Activated naive CD4-positive, alpha-beta T cell (primary cell): ENCODE measurements at places on chromosomes 5 and 9.
A peak's percentile ranks its signal among the peaks of the same experiment; 100 is the strongest.

- DNase-seq = no peak
Observed at GRCh38 chr9:3508078-3508431, 17.7 kb downstream of the RFX3 start.

DNA sequence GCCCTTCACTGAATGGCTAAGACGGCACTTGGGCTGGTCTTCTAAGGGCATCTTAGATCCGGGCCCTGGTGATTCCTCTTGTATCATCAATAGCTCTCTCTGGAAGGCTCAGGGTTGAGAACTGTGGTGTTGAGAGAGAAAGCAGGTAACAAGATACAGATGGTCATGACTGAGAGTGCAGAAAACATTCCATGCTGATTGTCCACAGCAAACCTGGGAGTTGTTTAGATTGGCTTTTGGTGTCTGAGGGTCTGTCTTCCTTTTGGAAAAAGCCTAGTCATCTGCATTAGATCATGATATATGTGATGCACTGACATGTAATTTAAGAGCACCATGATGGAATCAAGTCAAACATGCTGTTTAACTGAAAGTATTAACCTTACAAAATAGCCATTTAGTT is 331.9 kb downstream of the ADAMTS6 start:
- DNase-seq = no peak

GRCh38 chr5:134736173-134736812 is 2.1 kb upstream of the CAMLG start:
- no peak for DNase-seq

DNA sequence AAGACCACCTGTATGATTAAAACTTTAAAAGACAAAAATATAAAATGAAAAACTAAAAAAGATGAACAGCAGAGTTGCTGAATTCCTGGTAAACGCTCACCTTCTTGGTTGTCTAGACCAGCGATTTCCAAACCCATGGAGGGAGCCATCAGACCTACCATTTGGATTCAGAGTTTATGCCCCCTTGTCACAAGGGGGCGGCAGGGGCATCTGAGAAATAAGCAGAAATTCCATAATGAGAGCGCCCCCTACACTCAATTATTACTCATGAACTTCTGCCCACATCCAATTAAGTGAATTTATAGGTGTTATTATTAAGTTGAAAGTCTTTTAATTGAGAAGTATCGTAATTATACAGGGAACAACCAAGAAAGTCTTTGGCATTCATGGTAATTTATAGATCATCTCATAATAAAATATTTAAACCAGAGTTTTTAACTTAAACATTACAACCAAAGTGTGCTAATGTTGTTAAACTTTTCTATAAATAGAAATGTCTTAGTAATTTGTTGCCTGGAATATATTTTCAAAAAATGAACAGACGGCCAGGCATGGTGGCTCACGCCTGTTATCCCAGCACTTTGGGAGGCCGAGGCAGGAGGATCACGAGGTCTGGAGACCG is 35.2 kb upstream of the SPATA31C2 start:
- no peak for DNase-seq

DNA sequence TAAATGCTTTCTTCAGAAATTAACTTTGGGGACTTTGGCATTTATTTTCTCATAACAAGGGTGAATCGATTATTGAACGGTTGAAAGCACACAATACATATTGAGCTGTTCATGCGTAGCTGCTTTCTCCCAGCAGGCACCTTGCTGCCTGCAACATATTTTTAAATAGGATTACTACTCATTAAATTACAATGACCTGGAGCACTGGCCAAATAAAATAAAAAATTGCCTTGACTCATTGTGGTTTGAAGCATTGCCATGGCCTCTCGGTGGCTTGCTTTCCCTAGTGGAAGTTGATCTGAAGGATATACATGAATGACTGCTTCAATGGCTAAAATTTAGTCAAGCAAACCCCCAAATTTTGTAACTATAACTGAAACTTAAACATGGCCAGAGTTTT is 181.6 kb upstream of the NUDT12 start:
- DNase-seq = no peak

DNA sequence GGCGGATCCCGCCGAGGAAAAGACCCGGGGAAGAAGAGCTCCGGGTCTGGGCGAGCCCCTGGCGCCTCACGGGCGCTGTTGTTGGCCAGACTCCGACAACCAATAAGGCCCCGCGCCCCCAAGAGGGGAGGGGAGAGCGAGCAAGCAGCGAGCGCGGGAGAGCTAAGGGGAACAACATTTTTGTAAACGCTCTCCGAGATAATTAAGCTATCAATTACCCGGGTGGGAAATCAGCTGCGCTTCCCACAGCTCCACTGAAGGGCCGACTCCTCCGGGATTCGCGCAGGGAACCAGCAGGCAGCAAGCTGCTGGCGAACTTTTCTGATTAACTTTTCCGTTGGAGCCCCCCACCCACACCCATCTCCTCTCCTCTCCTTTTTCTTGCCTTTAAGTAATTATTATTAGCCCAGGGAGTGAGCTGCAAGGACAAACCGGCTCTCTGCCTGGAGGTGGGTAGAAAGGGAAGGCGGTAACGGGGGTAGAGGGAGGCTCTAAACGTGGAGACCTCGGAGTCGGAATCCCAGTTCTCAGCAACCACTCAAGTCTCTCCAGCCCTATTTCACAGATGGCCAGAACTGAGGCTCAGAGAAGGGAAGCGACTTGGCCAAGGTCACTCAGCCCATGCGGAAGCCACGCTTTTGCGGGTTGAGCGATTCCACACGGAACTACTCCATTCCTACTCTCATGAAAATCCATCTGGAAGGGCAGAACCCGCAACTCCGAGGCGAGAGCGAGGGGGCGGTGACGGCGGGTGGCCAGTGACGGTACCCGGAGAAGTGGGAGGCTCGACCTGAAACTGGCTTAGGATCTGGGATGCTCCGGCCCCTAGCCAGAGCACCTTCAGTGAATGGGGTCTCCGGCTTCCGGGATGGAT is 1.3 kb downstream of the ASTN2 start:
- no peak for DNase-seq

- peak; percentile 41 for DNase-seq
Observed at GRCh38 chr5:34486160-34486848, 169.8 kb upstream of the RAI14 start.

- no peak for DNase-seq
Observed at GRCh38 chr5:63053019-63053638, 474.5 kb downstream of the LRRC70 start.

DNA sequence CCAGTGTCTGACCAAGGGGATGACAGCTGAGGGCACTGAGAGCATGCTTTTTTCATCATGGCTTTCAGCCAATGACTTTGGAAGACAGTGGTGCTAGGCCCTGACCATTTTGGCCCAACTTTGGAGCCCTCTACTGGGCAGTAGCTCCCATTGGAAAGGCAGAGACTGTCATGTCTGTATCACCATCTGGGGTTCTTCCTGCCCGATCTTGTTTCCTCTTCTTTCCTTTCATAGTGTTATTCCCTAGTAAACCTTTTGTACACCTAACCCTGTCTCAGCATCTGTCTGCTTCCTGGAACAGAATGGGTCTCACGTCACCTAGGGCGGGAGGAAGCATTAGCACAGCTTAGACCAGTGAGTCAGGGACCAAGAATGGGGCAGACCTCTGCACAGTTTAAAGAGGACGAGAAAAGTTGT is 97.4 kb upstream of the MAST4 start:
- no peak for DNase-seq

GRCh38 chr5:34930462-34930844 is 1.1 kb downstream of the DNAJC21 start:
- DNase-seq = no peak

DNA sequence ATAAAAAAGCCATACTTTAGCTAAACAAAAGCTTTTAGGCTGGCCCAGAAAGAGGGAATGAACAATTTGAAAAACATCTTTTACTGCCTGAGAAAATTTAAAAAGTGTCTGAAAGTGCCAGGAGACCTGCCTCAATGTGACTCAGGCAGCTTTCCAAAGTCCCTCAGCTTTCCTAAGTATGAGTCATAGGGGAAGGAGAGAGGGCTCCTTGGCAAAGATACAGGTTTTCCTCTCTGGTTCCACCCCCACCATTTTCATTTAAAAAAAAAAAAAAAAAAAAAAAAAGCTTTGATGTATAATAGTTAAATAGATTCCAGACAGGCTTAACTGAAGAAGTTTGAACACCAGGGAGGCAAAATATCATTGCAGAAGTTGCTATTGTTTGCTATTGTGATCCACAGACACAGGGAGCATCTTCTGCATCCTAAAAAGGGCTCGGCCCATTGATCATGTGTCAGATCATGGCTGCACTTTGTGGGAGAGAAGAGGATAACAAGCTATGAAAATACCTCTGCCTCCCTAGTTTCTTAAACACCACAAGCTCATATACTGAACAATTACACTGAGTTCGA is 71.5 kb downstream of the MRPS27 start:
- no peak for DNase-seq

DNA sequence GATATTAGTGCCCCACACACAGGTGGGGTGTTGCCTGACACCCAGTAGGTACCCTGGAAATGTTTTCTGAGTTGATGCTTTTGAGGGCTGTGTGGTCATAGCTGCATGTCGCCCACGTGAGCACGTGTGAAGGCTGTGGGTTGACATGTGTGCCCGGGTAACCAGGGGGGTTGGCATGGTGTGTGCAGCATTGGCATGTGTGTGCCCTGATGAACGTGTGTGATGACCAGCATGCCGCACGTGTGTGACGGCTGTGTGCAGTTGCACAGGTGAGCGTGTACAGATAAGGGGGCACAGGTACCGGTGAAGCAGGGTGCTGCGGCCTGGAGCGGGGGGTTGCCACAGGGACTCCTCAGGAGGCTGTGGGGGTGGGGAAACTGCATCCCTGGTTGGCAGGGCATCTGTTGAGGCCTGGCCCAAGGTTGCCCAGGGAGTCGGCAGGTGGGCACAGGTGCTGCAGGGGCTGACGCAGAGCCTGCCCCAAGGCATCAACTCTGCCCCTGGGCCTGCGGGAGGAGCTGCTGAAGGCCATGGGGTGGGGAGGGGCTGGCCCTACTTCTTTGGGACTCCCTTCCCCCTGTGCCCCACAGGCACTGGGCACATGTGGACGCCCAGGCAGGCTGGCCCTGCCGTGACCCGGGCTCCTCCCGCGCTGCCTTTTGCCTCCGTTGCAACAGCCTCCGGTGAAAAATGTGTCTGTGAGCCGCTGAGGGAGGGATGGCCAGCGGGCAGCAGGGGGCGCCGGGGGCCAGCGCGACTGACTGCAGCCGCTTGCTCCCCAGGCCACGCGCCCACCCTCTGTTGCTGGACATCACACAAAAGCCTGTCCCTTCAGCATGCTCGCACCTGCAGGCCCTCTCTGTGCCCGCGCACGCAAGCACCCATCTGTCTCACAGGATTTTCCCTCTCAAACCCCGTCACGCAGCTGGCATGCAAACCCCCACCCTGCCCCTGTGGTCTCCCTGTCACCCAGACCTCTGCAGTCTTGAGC is 2.2 kb downstream of the UNC5A start:
- DNase-seq = no peak

- DNase-seq = no peak
Observed at GRCh38 chr9:12843735-12844134, 68.9 kb downstream of the LURAP1L start.

- DNase-seq = no peak
Observed at GRCh38 chr5:15791859-15792258, 291.9 kb downstream of the FBXL7 start.

- DNase-seq = no peak
Observed at GRCh38 chr5:16051246-16051755, 128.3 kb downstream of the MARCHF11 start.

- DNase-seq = no peak
Observed at GRCh38 chr9:105539452-105539851, 18.5 kb upstream of the FKTN start.

- DNase-seq = no peak
Observed at GRCh38 chr9:99305820-99306811, 84.0 kb downstream of the SEC61B start.

- DNase-seq = no peak
Observed at GRCh38 chr9:130289711-130290241, 24.2 kb downstream of the HMCN2 start.

GRCh38 chr9:135305546-135306180 is 173.9 kb upstream of the PPP1R26 start:
- no peak for DNase-seq

- no peak for DNase-seq
Observed at GRCh38 chr5:52375969-52376368, 411.7 kb upstream of the ITGA1 start.

DNA sequence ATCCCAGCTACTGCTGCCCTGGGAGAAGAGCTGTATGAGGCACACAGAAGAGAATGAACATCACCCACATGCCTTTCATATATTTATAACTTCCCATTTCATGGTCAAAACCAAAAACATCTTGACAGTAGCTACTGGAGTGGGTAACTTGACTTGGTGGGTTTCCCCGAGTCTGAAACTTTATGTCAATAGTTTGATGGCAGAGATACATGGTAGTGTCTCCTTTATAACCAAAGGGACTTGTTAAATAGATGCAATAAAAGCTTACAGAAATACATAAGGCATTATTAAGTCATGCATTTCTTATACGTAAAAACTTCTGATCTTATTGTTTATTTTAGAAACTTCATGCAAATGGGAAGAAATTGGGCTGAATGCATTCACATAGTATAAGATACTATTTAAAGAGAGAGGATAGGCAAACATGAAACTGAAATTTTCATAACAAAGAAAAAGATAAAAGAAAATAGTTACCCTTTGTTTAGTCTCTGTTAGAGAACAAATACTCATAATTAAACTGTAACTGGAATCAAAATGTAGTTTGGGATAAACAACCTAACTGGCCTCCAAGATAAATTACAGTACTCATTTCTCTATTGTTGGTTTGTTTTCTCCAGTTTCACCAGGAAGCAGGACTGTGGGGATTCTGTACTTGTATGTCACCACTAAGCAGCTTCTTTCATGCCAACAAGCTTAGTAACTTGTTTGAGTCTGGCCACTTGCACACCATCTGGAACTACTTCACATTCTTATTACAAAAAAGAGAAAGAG is 459.3 kb upstream of the MEF2C start:
- DNase-seq = no peak

DNA sequence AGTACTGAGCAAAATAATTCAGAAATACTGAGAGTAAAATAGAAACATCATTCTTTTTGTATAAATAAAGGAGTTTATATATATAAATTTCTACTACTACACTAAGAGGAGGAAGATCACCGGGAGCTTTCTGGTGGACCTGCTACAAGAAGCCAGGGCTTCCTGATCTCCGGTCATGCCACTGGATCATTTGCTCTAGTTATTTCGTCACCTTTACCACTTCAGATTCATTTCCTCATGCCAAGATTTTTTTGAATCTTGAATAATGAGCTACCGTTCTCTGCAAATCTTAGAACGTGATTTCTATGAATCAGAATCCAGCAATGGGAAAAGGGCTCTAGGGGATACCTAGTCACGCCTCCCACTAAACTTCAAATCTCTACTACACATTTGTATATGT is 51.9 kb upstream of the TBC1D9B start:
- DNase-seq = no peak

- DNase-seq = no peak
Observed at GRCh38 chr5:100299261-100299660, 235.9 kb upstream of the FAM174A start.

DNA sequence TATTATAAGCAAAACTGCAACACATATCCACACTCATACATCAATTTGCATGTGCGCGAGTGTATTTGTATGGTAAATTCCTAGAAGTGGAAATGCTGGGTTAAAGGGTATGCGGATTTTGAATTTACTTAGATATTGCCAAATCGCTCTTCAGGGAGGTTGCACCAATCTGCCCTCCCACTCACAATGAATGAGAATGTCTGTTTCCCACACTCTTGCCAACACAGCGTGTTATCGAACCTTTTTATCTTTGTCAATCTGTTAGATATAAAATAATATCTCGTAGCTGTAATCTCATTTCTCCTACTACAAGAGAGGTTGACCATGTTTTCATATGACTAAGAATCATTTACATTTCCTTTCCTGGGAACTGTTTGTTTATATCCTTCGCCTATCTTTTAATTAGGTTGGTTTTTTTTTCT is 35.7 kb downstream of the LHX2 start:
- DNase-seq = no peak

GRCh38 chr5:22965960-22966359 is 112.8 kb upstream of the CDH12 start:
- no peak for DNase-seq
